NB4 (cell line): ENCODE measurements at places on chromosomes 7 and 10.

DNA sequence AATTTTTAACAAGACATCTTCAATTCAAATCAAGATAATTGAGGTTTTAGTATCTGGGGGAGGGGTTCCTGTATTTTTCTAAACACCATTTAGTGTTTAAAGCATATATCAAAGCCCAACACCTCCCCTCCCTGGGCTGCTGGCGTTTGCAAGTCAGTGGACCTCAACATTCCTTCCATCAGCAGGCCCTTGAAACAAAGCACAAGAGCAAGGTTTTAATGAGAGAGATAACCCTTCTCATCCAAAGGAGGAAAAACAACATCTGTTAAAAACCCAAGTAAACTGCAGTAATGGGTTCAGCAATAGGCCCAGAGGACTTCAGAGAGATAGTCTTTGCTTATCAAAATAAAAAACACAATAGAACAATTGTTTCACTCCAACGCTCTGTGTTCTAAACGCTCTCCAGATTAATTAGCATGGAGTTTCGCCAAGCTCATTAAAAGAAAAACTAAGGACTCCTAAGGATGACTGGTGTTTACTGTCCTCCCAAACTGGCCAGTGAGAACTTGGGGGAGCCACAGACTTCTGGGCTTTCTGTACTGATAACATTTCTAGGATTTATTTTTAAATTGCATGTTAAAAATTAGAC is 2.5 kb downstream of the JCAD start:
- no peak for DNase-seq

DNA sequence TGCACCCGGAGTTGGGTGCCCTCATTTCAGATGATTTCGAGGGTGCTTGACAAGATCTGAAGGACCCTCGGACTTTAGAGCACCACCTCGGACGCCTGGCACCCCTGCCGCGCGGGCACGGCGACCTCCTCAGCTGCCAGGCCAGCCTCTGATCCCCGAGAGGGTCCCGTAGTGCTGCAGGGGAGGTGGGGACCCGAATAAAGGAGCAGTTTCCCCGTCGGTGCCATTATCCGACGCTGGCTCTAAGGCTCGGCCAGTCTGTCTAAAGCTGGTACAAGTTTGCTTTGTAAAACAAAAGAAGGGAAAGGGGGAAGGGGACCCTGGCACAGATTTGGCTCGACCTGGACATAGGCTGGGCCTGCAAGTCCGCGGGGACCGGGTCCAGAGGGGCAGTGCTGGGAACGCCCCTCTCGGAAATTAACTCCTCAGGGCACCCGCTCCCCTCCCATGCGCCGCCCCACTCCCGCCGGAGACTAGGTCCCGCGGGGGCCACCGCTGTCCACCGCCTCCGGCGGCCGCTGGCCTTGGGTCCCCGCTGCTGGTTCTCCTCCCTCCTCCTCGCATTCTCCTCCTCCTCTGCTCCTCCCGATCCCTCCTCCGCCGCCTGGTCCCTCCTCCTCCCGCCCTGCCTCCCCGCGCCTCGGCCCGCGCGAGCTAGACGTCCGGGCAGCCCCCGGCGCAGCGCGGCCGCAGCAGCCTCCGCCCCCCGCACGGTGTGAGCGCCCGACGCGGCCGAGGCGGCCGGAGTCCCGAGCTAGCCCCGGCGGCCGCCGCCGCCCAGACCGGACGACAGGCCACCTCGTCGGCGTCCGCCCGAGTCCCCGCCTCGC is at the start of gene EGFR:
TSS of gene EGFR (plus strand) at position 657 of the 830 bp plus-strand sequence. CDS start 261 bp downstream, outside the sequence.
- no peak for DNase-seq

- DNase-seq: peak; percentile 79
Observed at GRCh38 chr10:110226926-110227641, 19.7 kb downstream of the MXI1 start.

DNA sequence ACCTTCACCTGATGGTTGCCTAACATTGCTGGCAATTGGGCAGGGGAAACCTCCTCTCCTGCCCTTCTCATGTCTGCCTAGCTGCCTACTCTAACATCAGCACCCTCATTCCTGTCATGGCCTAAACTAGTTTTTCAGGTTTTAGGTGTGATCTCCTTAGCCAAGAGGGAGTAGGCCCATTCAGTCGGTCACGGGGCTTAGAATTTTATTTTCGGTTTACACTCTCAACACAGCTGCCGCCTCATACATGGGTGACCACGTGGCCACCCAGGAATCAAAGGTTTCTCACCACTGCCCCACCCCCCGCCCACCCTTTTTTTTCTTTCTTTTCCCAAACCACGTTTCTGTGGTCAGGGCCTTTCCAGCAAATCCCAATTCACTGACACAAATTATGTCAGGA is 97.2 kb downstream of the RALA start:
- DNase-seq: no peak

DNA sequence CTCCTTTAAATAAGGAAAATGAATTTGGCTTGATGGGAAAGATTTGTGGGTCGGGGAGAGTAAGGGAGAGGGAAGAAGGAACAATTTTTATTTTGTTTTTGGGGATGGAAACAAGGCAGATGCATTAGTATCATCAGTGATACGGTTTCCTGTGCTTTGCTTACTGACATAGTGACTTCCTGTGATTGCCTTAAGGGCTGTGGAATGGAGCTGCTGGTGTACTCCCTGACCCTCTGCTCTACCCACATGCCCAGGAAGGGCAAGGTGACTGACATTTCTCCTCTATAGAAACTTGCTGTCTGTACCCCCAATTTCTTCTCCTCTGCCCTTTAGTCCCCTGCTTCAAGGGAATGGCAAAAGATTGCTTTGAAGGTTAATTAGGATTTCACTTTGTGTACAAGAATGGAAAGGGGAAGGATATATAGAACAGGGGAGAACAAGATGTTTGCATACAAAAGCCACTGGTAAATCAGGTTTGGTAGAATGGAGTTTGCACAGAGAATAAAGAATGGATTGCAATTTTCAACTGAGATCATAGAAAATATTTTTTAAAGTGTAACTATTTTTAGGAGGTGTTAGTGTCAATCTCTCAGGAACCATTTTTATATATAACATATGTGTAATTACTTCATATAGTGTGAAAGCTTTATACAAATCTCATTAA is 129.0 kb upstream of the AGR3 start:
- no peak for DNase-seq

GRCh38 chr10:124989526-124989925 is 47.6 kb downstream of the ZRANB1 start:
- no peak for DNase-seq

GRCh38 chr7:137685433-137686164 is 161.2 kb downstream of the DGKI start:
- DNase-seq: no peak

DNA sequence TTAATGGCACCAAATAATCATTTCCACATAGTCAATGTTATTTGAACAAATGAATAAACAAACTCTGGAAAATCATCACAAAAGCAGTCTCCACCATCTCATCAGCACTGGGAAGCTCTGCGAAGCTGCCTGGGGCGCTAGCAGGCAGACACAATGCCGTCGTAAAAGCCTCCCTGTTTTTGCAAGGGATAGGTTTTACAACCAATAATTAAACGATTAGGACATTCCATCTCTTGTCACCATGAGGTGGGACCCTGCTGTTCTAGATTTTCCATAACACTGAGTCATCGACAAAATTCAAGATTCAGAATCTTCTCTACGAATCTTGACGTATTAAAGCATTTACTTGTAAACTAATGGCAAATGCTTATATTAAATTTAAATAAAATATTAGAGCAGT is 172.8 kb upstream of the AKR1E2 start:
- DNase-seq: no peak

DNA sequence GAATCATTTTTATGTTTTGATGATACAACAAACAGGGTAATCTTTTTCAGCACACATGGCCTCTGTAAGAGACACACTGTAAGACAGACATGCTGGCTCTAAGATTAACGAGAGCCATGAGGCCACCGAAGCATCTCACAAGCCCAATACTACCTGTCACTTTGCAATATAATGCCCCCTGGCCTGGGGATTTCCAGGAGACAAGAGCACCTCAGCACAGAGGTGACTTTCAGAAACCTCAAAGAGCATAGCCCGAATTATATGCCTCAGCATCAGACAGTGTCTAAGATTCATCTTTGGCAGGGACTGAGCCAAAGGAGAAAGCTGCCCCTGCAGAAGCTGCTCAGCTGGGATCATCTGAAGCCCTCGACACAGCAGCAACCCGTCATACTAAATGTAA is 44.2 kb upstream of the TMEM213 start:
- DNase-seq: no peak

GRCh38 chr7:149362696-149363095 is 98.2 kb downstream of the ZNF777 start:
- no peak for DNase-seq

DNA sequence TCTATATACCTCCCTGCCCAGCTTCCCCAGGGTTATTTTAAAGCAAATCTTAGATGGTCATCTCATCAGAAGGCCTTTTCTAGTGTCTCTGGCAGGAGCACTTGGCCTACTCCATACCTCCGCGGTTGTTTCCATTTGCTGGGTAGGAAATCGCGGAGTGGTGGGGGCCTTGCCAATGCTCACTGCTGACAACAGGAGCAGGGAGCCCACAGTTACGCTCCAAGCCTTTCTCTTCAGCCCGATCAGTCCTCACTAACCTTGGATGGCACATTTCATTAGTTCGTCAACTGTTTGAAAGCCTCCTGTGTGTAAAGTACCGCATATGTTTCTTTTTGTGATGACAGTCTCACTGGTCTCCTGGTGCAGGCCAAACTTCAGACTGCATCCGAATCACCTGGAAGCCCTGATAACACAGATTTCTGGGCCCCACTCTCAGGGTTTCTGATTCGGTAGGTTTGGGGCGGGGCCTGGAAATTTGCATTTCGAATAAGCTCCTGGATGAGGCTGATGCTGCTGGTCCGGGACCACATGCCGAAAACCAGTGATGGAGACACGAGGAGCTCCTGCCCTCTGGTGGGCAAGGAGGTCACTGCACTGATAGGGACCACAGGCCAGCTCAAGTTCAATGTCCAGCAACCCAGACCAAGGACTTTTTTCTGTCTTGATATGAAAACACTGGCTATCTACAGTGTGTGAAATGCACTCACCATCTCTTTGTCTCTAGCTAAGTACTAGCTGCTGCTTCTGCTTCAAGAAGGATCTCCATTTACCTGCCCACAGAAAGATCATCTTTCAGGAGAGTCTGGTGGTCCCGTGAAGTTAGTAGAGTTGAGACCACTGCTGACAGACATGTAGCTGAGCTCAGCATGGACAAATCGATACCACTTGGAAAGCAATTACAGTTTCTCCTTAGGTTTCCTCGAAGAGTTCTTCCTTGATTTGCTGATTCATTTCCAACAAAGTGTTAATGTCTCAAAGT is 14.0 kb downstream of the LRGUK start:
- peak; percentile 66 for DNase-seq

DNA sequence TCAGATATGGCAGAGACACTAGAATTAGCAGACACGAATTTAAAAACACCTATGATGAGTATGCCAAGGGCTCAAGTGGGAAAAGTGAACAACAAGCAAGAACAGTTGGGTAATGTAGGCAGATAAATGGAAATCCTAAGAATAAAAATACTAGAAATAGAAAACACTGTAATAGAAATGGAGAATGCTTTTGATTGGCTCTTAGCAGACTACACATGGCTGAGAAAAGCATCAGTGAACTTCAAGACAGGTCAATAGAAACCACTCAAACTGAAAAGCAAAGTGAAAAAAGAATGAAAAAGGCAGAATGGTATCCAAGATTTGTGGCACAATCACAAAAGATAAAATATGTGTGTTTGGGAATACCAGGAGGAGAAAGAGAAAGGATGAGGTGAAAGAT is 82.3 kb downstream of the WDR37 start:
- no peak for DNase-seq
